Kidney (tissue), 22 donors: ENCODE measurements at places on chromosomes 12 and 14. TPM values are rescaled to one million over a fixed set of nuclear protein-coding genes. Genes with fewer than 3 reads are reported as not detected.

- DNase-seq = no peak
Measured at GRCh38 chr12:79982086-79983062, 47.5 kb upstream of the PPP1R12A start.

DNA sequence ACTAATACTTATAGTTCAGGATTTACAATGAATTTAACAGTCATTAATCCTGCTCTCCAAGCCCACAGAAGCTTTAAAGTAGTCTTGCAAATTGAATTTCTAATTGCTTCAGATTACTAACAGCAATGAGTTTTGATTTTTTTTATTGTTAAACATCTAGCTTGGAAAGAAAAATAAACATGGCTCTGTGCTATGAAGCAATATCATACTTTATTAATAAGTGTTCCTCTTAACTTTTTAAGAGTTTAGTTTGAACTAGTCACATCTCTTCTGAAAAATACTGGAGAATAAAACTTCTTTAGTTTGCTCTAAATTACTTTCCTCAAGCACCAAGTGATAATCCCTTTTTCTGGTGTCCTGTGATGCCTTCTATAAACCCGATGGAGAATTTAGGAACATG, 250.2 kb downstream of the TRHDE start:
- DNase-seq = no peak

GRCh38 chr14:28102814-28103213, 663.8 kb upstream of the FOXG1 start:
- DNase-seq = no peak

DNA sequence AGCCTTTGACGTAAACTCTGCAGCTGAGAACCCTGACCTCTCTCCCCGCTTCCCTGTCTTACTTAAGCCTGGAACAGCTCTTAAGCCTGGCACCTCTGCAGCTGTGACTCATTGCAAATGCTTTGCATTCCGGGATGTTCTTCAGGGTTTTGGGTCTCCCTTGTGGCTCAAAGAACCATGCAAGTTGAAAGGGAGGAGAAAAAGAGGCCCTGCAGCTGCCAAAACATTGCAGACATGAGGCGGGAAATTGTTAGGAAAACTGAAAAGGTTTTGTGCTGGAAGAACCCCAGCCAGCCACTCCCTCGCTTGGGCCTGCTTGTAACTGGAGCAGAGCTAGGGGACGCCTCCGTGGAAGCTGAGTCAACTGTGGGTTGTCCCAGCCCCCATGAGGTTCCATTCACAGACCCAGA, 60.2 kb upstream of the FERMT2 start:
- DNase-seq = peak; percentile 23

DNA sequence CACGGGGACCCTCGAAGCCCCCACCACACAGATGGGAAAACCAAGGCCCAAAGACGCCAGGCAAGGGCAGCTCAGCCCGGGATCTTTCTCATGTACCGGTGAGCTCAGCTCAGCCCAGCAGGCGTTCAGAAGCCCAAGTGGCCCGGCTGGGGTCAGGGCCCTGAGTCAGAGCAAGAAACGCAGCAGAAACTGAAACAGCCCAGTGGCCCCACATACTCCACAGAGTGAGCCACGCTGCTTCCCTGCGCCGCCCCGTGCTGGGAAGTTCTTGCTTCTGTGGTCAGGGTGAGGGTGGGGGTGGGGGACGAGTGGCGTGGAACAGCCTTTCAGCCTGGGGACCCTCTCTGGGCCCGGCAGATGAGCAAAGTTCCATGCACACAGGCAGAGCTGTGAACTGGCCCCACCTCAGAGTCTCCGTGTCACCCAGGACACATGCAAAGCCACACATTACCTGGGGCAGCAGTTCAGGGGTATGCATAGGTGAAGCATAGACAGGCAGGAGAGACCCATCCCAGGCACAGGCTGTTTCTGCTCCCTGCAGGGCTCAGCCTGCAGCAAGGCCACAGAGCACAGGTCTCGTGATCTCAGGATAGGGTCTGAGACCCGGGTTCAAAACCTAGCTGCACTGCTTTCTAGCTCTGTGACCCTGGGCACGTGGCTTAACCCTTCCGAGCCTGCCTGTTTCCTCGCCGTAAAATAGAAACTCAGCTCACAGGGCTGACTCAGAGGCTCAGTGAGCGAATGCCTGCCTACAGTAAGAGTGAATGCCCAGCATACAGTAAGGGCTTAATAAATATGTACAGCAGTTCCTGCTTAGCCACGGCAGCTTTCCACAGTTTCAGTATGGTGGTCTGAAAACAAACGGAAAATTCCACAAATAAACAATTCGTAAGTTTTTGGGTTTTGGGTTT, 21.6 kb downstream of the NCOR2 start:
- no peak for DNase-seq

GRCh38 chr14:49017447-49017846, 568.7 kb downstream of the RPS29 start:
- DNase-seq = no peak

- DNase-seq = no peak
Measured at GRCh38 chr12:54977155-54977554, 7.4 kb downstream of the TESPA1 start.

- no peak for DNase-seq
Measured at GRCh38 chr12:12796928-12797793, 11.7 kb downstream of the APOLD1 start.

DNA sequence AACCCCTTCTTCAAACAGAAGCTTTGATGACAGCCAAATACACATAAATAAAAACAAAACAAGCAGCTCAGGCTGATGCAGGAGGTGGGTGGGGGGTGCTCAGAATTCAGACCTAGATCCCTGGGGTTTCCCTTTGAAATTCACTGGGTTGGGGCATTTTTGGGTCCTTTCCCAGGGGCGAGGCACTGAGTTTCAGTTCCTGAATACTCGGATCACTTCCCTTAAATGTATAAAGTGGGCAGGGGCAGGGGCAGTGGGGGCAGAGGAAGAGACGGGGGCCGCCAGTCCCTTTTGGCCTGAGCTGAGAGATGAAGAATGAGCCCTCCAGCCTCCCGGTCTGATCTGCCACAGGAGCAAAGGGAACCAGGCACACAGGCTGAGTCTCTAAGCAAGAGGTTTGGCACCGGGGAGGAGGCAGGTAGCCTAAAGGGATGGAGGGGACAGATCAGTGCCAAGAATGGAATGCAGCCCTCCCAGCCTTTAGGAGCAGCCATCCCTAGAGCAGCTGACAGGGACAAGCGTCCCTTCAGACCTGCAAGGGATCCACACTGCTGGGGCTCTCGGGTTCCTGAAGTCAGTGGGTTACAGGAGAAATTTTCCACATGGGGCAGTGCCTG, 20.3 kb downstream of the KDM2B start:
- DNase-seq = no peak

DNA sequence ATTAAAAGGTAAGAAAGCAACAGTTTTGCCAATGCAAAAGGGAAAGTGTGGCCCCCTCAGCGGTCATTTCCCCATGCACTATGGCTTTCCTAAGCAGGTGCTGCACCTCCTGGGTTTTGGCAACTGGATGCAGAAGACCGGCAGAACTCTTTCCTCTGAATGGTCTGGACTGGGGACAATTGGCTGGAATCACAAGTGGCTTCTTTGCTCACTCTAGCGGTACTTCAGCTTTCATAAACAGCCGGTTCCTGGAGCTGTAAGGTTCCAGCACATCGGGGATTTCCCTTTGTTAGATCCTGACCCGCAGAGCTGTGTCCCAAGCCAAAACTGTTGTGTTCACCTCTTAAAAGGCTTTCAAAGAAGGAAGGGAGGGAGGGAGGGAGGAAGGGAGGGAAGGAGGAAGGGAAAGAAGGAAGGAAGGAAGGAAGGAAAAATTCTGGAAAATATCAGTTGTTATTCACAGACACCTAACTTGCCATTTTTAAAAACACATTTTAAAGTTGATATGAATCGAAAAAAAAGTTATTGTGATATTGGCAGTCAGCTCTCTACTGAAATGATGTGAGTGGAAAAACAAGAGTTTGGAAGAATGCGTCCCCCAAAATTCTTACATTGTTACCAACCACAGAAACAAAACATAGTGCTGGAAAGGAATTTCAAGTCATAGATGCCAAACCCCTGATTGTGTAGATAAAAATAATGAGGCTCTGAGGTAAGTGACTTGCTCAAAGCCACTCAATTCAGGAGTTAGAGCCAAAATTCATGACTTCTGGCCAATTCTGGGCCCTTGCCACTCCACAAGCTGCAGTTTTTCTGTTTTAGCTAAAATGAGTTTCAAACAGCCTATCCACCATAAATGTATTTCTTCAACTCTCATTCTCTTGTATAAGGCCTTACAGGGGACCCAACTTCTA, 220.6 kb upstream of the HMGA2 start:
- peak; percentile 27 for DNase-seq

GRCh38 chr14:87916103-87916885, 76.7 kb downstream of the GALC start:
- DNase-seq = no peak

The KRT80 gene
- 1.0 TPM for polyA plus RNA-seq

GRCh38 chr12:120121766-120122293, 5.3 kb upstream of the RAB35 start:
- DNase-seq = no peak

The TAC3 gene
- not detected for polyA plus RNA-seq

GRCh38 chr12:78149459-78149858, 318.8 kb downstream of the NAV3 start:
- DNase-seq = no peak

The FOXN4 gene
- polyA plus RNA-seq = 0.82 TPM

The SETD3 gene
- 74.0 TPM for polyA plus RNA-seq

The EEF1AKMT3 gene
- 15.3 TPM for polyA plus RNA-seq

- DNase-seq = no peak
Measured at GRCh38 chr12:89436062-89436461, 83.8 kb upstream of the DUSP6 start.

DNA sequence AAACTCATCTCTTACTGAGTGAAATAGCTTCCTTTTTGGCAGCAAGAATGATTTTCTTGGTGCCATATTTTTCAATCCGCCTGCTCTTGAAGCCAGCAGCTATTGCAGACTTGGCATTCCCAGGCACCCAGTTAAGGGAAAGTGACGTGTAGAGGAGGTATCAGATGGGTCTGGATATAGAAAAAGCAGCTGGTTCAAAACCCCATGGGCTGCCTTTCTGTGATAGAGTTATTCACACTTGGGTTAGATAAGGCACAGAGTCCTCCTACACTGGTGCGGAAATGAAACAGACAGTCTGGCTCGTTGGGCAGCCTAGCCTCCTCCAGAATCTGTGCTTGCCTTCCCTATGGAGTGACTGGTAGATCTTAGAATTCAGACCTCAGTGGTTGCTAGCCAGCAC, 62.2 kb downstream of the PTPN11 start:
- no peak for DNase-seq
